ENCODE measurements at places on chromosomes 3 and 15.

DNA sequence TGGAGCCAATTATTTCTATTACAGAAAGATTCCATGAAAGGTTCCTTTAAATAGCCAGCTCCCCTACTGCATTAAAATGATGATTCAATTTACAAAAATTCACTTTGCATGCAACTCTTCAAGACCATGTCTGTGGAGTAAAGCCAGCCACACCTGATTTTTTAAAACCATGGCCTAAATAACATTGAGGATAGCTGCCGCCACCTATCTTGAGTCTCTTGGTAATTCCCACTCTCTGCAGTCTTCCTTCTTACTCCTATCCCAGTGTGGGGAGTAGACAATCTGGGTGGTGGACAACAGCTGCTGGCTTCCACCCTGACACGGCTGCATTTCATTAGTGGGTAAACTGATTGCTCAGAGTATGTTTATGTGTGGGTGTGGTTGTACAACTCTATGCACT lies 10.7 kb downstream of the LRTM1 start:
- DNase-seq, result no peak

DNA sequence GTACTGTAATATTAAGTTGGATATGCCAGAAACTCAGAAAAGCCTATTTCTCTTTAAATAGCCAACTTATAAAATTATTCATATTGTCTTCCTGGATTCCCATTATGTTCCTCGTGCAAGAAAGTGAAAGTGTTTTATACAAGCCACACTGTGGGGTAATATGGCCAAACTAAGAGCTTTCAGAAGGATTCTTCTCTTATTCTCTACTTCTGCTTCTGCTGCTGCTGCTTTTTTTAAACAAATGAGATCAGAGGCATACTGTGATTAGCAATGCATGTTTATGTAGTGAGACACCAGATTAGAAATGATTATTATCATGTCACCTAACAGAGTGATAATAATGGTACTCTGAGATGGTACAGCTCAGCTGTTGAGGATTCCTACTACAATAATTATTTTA lies 1026.5 kb upstream of the CFAP20DC start:
- DNase-seq, result no peak

- DNase-seq, result no peak
Observed at GRCh38 chr3:129602309-129602708, 4.2 kb downstream of the PLXND1 start.

DNA sequence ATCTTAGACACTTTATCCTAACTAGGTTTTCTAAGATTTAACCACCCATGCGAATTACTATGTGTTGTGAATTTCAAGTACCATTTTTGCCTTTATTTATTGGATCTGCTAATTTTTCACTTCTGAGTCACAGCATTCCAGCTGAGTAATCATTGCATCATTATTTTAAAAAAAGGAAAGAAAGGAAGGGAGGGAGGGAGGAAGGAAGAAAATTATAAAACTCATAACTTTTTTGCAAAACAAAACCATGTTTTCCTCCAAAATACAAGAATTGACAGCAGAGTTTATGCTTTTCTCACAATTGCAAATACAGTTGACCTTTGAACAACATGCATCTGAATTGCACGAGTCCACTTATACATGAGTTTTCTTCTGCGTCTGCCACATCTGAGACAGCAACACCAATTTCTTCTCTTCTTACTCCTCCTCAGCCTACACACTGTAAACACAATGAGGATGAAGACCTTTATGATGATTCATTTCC lies 651.4 kb upstream of the NECTIN3 start:
- DNase-seq, result no peak

DNA sequence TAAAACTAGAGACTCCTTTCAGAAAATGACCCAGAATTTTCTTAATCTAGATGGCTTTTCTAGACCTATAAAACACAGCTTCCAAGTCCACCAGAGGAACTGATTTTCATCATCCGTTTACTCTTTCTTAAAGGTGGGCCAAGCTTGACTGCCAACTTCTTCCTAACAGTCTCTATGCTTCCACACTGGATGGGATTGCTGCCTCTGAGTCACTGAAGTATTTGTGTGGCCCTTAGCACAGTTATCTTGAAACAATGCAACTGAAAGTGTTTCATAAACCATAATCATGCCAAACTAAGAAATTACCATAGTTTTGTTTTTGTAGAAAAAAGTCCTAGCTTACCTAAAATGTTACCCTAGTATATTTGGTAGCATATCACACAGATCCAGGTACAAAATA lies 985.7 kb downstream of the TUSC7 start:
- DNase-seq, result no peak

GRCh38 chr15:80586161-80586560 lies 108.9 kb upstream of the ABHD17C start:
- no peak for DNase-seq

DNA sequence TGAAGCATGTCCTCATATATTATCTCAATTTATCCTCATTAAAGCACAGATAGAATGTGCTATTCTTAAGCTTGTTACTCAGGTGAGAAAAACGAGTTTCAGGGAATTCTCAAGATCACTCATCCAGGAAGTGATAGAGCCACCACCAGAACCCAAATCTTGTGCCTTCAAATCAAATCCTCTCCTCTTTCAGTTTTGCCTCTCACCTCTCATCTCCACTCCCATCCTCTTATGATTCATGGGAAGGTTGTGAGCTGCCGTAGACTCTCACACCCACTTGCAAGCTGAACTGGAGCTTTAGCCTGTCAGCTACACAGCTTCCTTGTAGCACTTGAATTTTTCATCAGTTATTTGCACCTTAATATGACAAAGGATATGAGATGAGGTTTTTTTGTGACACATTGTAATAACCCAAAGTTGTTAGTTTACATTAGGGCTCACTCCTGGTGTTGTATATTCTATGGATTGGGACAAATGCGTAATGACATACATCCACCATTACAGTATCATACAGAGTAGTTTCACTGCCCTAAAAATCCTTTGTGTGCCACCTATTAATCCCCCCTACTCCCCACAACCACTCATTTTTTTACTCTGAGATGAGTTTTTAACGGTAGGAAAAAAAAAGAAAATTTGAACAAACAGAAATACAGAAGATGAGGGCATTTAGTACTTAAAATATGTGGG lies 25.7 kb downstream of the GPR15 start:
- no peak for DNase-seq

- DNase-seq, result no peak
Observed at GRCh38 chr3:148861277-148861869, 3.7 kb upstream of the CPA3 start.

DNA sequence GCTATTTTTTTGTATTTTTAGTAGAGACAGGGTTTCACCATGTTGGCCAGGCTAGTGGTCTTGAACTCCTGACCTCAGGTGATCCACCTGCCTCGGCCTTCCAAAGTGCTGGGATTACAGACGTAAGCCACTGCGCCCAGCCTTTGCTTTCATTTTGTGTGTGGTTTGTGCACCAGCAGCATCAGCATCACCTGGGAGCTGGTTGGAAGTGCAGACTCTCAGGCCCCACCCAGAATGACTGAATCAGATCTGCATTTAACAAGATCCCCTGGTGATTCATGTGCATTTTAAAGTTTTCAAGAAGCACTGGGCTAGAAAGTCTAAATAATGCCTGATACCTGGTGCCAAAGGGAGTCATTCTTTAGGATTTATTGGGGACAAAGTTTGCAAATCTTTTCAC lies 73.4 kb upstream of the BNIP2 start:
- no peak for DNase-seq

Data from nephron progenitor cell (in vitro differentiated cells).